ENCODE measurements at places on chromosomes 3 and 15.
A peak's percentile ranks its signal among the peaks of the same experiment; 100 is the strongest.

- DNase-seq = no peak
Observed at GRCh38 chr15:97881346-97881965, 79.0 kb upstream of the ARRDC4 start.

GRCh38 chr15:96320703-96321638 is 9.5 kb upstream of the NR2F2 start:
- DNase-seq = no peak

DNA sequence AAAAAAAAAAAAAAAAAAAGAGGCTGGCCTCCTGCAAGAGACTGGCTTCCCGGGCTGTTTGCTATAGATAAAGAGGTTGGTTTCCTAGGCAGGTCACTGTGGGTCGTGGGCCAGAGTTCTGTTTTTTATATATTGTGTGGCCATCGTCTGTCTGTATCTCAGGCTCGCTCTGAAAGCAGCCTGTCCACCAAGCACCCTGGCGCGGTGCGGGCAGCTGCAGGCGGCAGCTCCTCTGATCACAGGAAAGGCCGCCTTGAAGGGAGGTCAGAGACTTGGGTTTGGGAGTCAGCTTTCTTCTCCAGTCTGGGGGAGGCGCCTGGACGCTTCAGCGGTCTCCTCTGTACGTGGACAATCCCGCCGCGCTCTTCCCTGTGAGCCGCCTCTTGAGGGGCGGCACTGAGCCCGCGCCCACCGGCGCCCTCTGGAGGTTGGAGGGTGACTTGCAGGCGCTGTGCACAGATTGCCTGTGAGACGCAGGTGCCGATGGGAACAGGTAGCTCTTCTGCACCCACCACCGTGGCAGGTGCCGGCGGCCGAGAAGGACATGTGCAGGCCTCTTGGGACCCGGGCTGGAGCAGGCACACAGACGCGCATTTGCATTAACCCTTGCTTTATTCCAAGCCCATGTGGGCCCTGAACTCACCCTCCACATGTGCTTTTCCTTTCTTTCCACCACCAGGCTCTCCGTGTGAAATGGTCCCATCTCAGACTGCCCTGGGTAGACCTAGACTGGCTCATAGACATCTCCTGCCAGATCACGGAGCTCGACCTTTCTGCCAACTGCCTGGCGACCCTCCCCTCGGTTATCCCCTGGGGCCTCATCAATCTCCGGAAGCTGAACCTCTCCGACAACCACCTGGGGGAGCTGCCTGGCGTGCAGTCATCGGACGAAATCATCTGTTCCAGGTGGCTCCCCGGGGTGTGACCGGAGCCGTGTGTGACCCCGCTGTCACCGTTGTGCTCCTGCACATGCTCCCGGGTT is 89.3 kb downstream of the LRRK1 start:
- DNase-seq = peak; percentile 85

DNA sequence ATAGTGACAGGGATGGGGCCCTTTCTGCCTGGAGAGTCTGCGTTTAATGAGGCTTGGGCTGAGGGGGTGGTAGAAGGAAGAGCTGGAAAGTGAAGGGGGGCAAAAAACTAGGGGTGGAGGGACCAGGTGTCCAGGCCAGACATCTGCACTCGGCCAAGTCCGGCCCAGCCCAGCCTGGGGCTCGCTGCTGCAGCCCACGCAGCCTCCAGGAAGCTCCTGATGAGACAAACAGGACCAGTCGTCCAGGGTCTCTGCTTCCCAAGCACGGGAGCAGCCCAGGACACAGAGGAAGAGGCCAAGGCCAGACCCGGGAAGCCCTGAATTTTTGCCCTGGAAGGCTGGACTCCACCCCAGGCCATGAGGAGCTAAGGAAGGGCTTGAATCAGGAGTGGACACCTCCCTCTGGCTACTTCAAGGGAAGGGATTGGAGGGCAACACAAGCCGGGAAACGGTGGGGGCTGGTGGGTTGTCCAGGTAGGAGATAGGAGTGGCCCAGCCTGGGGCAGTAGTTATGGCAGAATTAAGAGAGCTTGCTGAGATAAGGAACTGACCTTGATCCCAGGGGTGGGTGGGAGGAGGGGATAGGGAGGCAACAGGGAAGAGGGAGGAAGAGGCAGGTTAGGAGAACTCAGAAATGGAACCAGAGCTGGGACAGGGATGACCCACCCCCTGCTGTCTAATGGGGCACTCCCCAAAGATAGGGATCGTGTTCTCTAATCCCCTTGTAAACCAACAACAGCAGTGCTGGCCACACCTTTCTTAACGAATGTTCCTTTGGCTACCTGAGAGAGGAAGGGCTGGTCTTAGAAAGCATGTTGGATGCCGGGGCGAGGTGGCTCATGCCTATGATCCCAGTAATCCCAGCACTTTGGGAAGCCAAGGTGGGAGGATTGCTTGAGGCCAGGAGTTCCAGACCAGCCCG is 89.5 kb downstream of the ANP32A start:
- DNase-seq = no peak

DNA sequence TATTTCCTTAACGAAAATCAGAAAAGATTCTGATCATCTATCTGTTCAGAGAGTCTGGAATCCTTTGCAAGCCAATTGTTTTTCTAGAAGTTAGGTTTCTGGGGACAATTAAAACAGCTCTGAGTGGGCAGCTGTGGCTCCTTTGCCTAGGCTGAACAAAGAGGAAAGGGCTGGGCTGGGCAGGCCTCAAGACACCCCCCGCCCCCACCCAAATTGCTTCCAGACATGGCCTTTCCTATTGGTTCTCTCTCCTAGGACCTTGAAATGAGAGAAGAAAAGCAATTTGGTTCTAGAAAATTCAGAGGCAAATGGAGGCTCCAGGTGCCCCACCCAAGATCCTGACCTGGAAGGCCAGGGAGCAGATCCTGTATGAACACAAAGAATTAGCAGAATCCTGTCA is 2.3 kb upstream of the ADPGK start:
- no peak for DNase-seq

DNA sequence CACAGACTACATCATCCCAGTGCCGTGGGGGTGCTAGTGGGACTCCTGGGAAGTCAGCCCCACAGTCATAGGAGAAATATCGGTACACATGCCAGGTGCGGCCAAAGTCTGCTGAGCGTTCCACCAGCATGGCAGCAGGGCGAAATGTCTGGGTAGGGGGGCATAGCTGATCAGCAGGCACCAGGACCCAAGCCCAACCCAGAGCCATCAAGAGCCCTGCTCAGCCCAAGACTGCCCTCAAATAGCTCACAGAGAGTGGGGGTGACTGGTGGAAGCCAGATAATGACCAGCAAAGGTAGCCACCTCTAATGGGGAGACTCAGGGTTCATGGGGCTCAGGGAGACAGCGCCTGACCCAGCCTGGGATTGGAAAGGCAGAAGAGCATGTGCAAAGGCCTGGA is 1.3 kb downstream of the LAMB2 start:
- DNase-seq = no peak

- no peak for DNase-seq
Observed at GRCh38 chr3:11288786-11289637, 16.8 kb downstream of the ATG7 start.

DNA sequence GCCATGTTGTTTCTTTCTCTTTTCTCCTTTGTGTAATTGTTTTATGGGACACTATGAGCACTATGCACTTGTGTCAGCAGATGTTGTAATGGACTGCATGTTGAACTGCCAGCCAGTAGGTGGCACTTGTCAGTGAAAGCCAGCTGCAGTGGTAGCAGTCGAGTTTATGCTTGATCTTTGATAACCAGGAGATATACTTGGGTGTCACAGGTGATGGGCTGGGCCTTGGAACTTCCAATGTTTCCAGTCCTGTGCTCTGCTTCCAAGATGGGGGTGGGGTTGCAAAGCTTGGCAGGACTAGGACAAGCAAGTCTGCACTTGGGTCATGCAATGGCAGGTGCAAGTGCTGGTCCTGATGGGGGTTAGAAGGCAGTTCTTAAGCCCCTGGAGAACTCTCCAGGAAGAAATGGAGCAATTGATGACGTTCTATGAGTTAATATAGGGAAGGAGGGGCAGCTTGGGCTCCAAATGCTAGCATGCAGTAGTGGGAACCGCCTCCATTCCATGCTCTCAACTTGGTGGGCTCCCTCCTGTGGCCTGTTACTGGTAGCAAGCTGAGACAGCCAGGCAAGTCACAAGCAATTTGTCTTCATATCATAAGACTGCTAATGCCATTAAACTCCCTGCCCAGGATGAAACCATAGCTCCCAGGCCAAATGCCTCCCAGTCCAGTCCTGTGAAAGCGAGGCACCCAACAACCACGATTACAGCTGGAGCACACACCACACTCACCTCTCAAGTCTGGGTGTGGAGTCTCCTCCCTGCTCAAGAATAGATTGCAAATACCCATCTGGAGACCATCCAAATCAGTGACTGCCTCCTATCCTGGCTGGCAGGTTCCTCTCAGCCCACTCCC is 287.2 kb downstream of the CGGBP1 start:
- DNase-seq = no peak

DNA sequence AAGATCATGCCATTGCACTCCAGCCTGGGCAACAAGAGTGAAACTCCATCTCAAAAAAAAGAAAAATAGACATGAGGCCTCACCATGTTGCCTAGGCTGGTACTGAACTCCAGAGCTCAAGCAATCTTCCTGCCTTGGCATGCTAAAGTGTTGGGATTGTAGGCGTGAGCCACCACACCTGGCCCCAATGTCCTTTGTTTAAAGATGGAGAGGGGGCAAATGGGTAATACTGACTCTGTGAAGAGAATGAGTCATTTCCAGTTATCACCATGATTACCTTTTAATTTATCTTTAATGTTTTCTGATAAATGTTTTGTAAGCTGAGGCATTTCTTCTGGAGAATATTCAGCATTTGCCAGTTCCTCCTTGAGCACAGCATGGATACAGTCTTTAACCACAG is 2.2 kb downstream of the DYNLT2B start:
- no peak for DNase-seq

GRCh38 chr3:97148931-97149330 is 334.5 kb downstream of the EPHA6 start:
- DNase-seq = no peak

DNA sequence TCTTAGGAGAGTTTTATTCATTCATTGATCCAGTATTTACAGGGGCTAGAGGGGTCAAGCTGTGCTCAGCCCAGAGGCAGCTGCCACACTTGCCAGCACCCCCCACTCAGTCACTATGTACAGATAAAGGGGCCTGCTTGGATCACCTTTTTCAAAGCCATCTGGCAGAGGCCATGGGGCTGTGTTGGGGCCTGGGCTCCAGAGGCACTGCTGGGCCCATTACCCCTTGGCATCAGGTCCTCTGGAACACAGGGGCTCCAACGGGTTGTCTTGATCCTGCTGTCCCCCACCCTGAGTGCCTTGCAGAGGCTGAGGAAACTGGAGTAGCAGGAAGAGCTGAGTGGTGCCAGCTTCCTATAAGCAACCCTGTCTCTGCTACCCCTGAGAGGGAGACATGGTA is 43.9 kb downstream of the SEMA3G start:
- DNase-seq = no peak

DNA sequence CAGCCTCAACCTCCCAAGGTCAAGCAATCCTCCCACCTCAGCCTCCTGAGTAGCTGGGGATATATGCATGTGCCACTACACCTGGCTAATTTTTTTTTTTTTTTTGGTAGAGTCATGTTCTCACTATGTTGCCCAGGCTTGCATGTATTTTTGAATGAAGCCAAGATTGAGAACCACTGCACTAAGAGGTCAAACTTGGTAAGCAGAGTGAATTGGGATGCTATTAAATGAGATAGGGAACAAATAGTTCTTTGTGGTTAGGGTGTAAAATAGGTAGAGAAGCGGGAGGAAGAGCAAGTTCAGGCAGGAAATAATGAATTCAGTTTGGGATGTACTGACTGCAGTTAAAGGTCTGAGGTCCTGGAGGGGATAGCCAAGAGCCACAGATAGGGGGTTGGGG is 39.9 kb upstream of the PIAS1 start:
- no peak for DNase-seq

DNA sequence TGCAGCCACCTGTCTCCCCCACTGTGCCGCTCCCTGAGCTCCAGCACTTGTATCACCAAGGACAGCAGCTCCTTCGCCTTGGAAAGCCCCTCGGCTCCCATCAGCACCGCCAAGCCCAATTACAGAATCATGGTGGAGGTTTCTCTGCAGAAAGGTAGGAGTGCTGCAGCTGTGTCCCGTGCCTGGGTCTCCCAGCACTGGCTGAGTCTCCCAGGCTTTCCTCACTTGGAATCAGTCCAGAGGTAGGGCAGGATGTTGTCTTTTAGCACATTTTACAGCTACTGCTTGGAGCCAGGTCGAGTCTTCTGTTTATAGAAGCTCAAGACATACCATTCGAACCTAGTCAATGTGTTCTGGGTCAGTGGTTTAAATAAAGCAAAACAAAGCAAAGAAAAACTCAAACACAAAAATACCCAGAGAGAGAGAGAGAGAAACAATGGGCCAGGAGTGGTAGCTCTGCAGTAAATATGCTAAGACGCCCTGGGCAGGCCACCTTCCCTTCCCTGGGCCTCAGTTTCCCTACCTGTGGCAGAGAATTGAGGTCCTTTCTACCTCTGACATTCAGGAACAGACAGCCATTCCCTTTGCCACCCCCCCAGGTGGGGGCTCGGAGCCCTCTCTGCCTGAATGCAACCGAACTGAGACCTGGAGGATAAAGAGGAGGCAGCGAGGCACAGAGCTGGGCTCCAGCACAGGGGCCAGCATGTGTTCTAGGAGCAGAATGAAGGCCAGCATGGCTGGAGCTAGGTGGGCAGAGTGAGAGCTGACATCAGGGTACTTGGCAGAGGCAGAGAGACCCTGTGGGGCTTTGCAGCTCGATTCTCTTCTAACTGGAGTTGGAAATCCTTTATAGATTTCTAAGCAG is 44.1 kb downstream of the STARD5 start:
- no peak for DNase-seq

DNA sequence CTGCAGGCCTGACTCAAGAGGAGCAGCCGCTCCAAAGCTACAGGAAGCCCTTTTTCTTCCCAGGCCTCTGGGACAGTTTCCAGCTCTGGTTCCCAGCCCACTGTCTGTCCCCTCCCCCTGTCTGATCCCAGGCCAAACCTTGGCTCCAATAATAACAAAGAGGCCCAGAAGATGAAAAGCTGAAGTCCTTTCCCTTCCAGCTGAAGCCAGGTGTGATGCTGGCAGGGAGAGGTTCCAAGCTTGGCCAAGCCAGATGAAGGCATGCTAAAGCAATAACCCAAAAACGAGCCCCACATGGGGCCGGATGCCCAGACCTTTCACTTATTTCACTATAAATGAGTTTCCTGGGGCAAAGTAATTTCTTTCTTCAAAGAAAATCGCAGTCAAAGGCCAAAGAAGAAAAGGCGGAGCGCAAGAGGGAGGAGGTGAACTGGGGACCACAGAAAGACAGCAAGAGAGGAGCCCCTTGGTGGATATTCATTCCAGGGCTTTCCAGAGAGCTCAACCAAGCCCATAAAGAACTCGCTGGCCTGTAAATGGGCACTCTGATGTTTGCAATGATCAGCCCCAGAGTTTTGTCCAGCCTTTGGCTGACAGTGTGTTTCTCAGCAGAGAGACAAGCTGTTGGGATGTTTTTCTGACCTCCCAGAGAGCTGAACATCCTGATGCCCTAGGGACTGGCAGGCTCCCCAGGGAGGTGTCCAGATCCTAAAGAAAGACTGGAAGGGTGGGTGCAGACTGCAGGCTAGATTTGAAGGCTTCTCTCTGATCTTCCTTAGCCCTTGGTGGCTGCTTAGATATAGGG is 157.6 kb downstream of the UACA start:
- no peak for DNase-seq
